ENCODE measurements at places on chromosomes 3 and 15. TPM values are rescaled to one million over a fixed set of nuclear protein-coding genes. Genes with fewer than 3 reads are reported as not detected.

NOX5 gene
- total RNA-seq, result not detected

RARRES1 gene
- total RNA-seq, result 21.8 TPM

LRRC31 gene
- not detected for total RNA-seq

SEMA6D gene
- total RNA-seq, result 9.0 TPM

ACOX2 gene
- total RNA-seq, result 17.6 TPM

ATP13A5 gene
- not detected for total RNA-seq

ARMC8 gene
- total RNA-seq, result 39.9 TPM

GBE1 gene
- total RNA-seq, result 54.5 TPM

DISP2 gene
- total RNA-seq, result 0.32 TPM

SH2D7 gene
- total RNA-seq, result not detected

ATP8B4 gene
- 9.7 TPM for total RNA-seq

DAZL gene
- not detected for total RNA-seq

CTDSPL gene
- 46.3 TPM for total RNA-seq

C2CD4B gene
- total RNA-seq, result 1.7 TPM

- no peaks in the 10 kb centered on the region for H3K4me1 ChIP-seq
- no peak for DNase-seq
- no peak overlapping the region for H3K4me3 ChIP-seq
- H3K36me3 ChIP-seq, result no peaks in the 10 kb centered on the region
- H3K27ac ChIP-seq, result no peak overlapping the region
Observed at GRCh38 chr3:62585861-62586260, 212.5 kb upstream of the FEZF2 start.

- no peaks in the 10 kb centered on the region for H3K36me3 ChIP-seq
- DNase-seq, result no peak
- no peaks in the 10 kb centered on the region for H3K27me3 ChIP-seq
- H3K4me3 ChIP-seq, result no peak overlapping the region
Observed at GRCh38 chr3:175179055-175179454, 319.9 kb downstream of the NAALADL2 start.

DNA sequence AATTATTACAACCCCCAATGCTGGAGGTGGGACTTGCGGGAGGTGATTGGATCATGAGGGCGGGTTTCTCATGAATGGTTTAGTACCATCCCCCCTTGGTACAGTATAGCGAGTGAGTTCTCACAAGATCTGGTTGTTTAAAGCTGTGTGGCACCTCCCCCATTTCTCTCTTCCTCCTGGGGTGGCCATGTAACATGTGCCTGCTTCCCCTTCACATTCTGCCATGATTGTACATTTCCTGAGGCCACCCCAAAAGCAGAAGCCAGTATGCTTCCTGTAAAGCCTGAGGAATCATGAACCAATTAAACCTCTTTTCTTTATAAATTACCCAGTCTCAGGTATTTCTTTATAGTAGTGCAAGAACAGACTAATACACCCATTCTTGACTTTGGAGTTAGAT lies 20.3 kb upstream of the PROK2 start:
- no peak overlapping the region for H3K4me3 ChIP-seq
- DNase-seq, result no peak
- no peaks in the 10 kb centered on the region for H3K36me3 ChIP-seq
- H3K27ac ChIP-seq, result no peak overlapping the region

DNA sequence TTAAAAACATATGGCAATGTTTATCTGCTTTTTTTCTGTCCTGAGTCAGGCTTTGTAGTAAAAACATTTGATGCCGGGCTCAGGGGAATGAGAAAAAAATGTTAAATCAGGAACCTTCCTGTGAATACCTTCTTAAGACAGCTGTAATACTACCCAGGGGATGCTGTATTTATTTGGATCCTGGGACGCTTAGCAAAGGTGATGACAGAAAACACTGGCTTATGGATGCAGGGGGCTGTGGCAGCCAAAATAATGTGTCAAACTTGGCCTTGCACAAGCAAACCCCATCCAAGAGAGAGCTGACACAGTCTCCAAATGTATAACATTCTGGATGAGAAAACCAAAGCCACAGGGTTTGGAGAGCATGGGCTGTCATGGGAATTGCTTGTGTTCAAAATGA lies 438.2 kb upstream of the PROK2 start:
- no peaks in the 10 kb centered on the region for H3K36me3 ChIP-seq
- H3K27ac ChIP-seq, result no peak overlapping the region
- DNase-seq, result no peak
- no peaks in the 10 kb centered on the region for H3K27me3 ChIP-seq
- H3K4me1 ChIP-seq, result no peaks in the 10 kb centered on the region
- no peak overlapping the region for H3K4me3 ChIP-seq

- DNase-seq, result no peak
- H3K27ac ChIP-seq, result no peak overlapping the region
- H3K4me1 ChIP-seq, result peaks cover 13% of the 10 kb centered on the region
- H3K4me3 ChIP-seq, result no peak overlapping the region
Observed at GRCh38 chr3:29181872-29182271, 99.0 kb upstream of the RBMS3 start.

- no peaks in the 10 kb centered on the region for H3K4me1 ChIP-seq
- no peak overlapping the region for H3K4me3 ChIP-seq
- H3K27ac ChIP-seq, result no peak overlapping the region
- H3K36me3 ChIP-seq, result no peaks in the 10 kb centered on the region
- H3K27me3 ChIP-seq, result no peaks in the 10 kb centered on the region
Observed at GRCh38 chr3:123971406-123971805, 10.4 kb upstream of the CCDC14 start.

GRCh38 chr3:111156517-111156916 lies 84.9 kb downstream of the NECTIN3 start:
- no peaks in the 10 kb centered on the region for H3K4me1 ChIP-seq
- no peak overlapping the region for H3K4me3 ChIP-seq
- no peak overlapping the region for H3K27ac ChIP-seq
- H3K27me3 ChIP-seq, result no peaks in the 10 kb centered on the region
- DNase-seq, result no peak

DNA sequence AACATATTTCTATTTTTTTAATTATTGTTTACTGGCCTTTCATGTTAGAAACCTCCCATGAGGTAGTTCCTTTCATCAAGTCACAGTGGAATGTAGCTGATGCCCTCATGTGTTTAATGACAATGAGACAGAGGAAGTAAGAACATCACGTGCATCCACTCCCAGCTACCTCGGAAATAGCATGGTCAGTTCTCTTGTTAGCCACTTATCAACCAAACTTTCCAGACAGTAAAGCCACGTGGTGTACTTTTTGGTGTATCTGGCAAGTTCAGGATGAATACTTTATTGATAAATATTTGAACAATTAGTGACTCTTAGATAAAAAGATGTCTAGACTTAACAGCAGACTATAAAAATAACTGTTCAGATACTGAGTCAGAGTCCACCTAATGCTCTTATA lies 781.7 kb downstream of the MECOM start:
- H3K27ac ChIP-seq, result peak overlapping the region; percentile 11
- H3K4me1 ChIP-seq, result peaks cover 19% of the 10 kb centered on the region
- no peak overlapping the region for H3K4me3 ChIP-seq
- no peaks in the 10 kb centered on the region for H3K27me3 ChIP-seq
- H3K36me3 ChIP-seq, result no peaks in the 10 kb centered on the region

DNA sequence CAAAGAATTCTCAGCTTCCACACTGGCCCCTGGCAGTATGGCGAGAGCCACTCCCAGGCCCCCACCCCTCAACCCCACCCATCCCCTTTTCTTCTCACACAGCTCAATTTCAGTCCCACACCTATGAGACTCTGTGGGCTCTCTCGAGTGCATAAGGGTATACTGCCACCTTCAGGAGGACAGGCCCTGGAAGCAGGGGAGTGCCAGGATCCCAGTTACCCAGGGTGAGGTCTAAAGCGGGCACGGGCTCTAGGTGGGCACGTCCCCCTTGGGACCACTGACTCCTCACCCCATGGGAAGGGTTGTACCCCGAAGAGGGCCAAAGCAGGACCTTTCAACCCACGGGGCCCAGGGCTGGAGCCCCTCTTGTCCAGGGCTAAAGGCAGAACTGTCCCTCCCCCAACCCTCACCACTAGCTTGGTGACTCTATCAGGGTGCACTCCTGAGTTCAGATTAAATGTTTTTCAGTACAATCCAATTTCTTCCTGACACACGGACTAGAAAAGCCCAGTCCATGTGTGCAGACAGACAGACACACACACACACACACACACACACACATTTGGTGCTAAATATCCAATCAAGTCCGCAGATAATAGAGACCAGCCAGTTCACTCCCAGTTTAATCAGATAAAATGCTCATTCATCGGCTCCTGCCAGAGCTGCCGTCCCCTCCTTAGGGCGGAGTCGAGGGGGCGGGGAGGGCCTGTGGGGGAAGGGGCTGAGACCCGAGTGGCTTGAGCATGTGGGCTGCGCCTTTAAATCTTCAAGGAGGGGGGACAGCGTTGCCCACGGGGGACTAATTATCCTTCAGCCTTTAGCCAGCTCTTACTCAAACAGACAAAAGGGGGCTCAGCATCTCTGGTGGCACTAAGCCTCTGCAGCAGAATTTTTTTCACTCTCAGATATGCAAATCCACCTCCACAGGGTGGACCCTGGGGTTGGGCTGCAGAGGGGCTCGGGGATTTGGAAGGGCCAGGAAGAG lies 59.3 kb downstream of the CYP11A1 start:
- no peak overlapping the region for H3K4me3 ChIP-seq
- H3K27me3 ChIP-seq, result peaks cover 16% of the 10 kb centered on the region
- peak; percentile 38 for DNase-seq
- H3K4me1 ChIP-seq, result no peaks in the 10 kb centered on the region
- H3K27ac ChIP-seq, result no peak overlapping the region
- H3K36me3 ChIP-seq, result no peaks in the 10 kb centered on the region

DNA sequence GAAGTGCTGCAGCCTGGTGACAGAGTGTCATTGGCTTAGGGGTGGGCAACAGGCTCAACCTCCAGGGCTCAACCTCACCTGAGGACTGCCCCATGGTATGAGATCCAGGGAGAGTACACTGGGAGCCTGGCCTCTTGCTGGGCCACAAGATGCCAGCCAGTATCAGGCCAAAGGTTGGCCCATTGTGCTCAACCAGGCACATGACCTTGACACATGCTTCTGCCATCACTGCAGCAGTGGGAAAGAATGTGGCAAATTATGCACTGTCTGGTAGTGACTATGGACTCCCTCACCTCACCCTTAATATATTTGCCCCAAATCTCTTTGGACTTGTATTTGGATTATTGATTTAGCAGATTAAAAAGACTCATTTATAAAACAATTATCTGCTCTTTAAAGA lies 233.9 kb upstream of the GOLGA6L4 start:
- no peak for DNase-seq
- no peaks in the 10 kb centered on the region for H3K36me3 ChIP-seq
- H3K27me3 ChIP-seq, result no peaks in the 10 kb centered on the region
- H3K4me1 ChIP-seq, result no peaks in the 10 kb centered on the region

DNA sequence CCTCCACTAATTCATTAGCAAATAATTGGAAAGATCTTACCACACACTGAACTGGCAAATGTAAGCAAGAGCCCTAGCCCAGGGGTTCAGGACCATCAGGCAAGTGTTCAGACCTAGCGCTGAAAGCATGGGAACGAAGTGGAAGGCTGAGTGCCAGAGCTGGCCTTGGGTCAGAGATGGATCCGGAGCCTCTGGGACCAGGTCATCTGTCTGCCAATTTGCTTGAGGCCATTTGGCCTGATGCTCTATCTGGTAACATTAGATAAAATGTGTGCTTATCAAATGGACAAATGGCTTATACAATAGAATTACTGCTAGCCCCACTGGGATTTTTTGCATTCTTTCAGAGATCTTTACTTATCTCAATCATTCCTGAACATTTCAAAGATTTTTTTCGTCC lies 1.4 kb upstream of the TMC3 start:
- no peaks in the 10 kb centered on the region for H3K27me3 ChIP-seq
- no peaks in the 10 kb centered on the region for H3K36me3 ChIP-seq
- no peak overlapping the region for H3K27ac ChIP-seq

- H3K4me1 ChIP-seq, result peaks cover 48% of the 10 kb centered on the region
- no peak for DNase-seq
- H3K36me3 ChIP-seq, result no peaks in the 10 kb centered on the region
- H3K4me3 ChIP-seq, result peak overlapping the region; percentile 95
- H3K27me3 ChIP-seq, result no peaks in the 10 kb centered on the region
Observed at GRCh38 chr3:42802876-42803413, 1.3 kb downstream of the HIGD1A start.

DNA sequence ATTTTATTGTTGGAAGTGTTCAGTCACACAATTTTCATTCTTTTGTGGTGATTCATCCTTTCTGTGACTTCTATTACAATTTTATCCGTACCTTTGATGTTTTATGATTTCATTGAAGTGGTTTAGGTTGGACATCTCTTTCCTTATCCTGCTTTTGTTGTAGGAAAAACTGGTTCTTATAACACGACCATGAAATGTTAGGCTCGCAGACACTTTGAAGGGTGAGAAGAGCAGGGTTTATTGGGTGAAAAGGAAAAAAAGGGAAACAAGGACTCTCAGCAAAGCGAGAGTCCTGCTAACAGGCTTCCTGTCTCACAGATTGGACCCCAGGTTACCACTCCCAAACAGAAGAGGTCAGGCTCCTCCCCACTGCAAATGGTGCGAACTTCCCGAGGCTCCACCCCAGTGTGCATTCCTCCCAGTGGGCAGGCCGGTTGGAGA lies 257.4 kb downstream of the STXBP5L start:
- no peaks in the 10 kb centered on the region for H3K27me3 ChIP-seq
- H3K36me3 ChIP-seq, result no peaks in the 10 kb centered on the region
- DNase-seq, result no peak

GRCh38 chr15:34603095-34603494 lies 19.6 kb upstream of the GOLGA8B start:
- H3K4me1 ChIP-seq, result no peaks in the 10 kb centered on the region
- no peak for DNase-seq
- no peaks in the 10 kb centered on the region for H3K36me3 ChIP-seq
- H3K27ac ChIP-seq, result no peak overlapping the region
- no peaks in the 10 kb centered on the region for H3K27me3 ChIP-seq

- no peak for DNase-seq
- no peaks in the 10 kb centered on the region for H3K27me3 ChIP-seq
- H3K4me3 ChIP-seq, result no peak overlapping the region
- no peaks in the 10 kb centered on the region for H3K36me3 ChIP-seq
Observed at GRCh38 chr3:24596626-24597025, 102.0 kb upstream of the THRB start.

DNA sequence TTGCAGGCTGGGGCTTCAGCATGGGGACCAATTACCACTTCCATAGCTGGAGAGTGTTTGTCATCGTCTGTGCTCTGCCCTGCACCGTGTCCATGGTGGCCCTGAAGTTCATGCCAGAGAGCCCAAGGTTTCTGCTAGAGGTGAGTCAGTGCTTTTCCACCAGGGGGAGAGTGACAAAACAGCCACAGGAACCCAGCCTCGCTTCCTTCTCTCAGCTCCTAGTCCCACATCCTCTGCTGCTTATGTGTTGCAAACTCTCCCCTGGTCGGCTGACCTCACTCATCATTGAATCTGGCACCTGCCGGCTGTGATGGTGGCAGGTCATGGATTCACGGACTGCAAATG lies 158.3 kb downstream of the SV2B start:
- no peaks in the 10 kb centered on the region for H3K36me3 ChIP-seq
- no peaks in the 10 kb centered on the region for H3K27me3 ChIP-seq
- no peak overlapping the region for H3K27ac ChIP-seq
- no peak overlapping the region for H3K4me3 ChIP-seq
- DNase-seq, result no peak

- no peak for DNase-seq
- H3K4me3 ChIP-seq, result no peak overlapping the region
- no peaks in the 10 kb centered on the region for H3K36me3 ChIP-seq
- peak overlapping the region; percentile 97 for H3K27ac ChIP-seq
- H3K4me1 ChIP-seq, result peaks cover 6% of the 10 kb centered on the region
Observed at GRCh38 chr15:85331655-85332285, 48.6 kb upstream of the AKAP13 start.

- no peaks in the 10 kb centered on the region for H3K36me3 ChIP-seq
- no peak overlapping the region for H3K27ac ChIP-seq
- no peaks in the 10 kb centered on the region for H3K4me1 ChIP-seq
- no peaks in the 10 kb centered on the region for H3K27me3 ChIP-seq
- H3K4me3 ChIP-seq, result no peak overlapping the region
- DNase-seq, result no peak
Observed at GRCh38 chr3:156563900-156564682, 9.2 kb upstream of the SSR3 start.

- H3K27ac ChIP-seq, result no peak overlapping the region
Observed at GRCh38 chr3:9715136-9715535, 11.5 kb downstream of the CPNE9 start.
